Naive thymus-derived CD4-positive, alpha-beta T cell (primary cell): ENCODE measurements at places on chromosomes 2 and 18. TPM values are rescaled to one million over a fixed set of nuclear protein-coding genes. Genes with fewer than 3 reads are reported as not detected.

Gene OR6B2
- not detected in 2 replicates for total RNA-seq

Gene ANKRD30BL
- total RNA-seq: not detected

Gene CD8B
- total RNA-seq: 0.64 and 1.1 TPM in 2 replicates

Gene APCDD1
- total RNA-seq: not detected

GRCh38 chr2:29917781-29918180 is 3.6 kb downstream of the ALK start:
- H3K27me3 ChIP-seq: peaks cover 7% of the 10 kb centered on the region
- peaks cover 11% of the 10 kb centered on the region for H3K4me1 ChIP-seq
- no peak overlapping the region for H3K27ac ChIP-seq
- no peaks in the 10 kb centered on the region for H3K36me3 ChIP-seq
- DNase-seq: no peak

DNA sequence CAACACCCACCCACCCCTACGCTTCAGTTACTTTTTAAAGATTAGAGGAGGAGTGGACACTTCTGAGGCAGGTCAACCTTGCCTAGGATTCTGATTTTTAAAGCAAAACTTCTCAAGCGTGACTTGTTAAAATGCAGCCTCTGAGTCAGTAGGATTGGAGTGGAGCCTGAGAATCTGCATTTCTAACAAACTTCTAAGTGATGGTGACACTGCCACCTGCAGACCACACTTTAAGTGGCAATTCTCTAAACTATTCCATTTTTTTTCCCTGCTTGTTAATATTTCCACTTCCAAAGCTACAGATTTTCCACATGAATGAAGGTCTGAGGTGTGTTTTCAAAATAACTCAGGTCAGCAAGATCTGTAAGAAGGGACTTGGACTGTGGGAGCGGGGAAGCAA is 171.1 kb upstream of the CCDC150 start:
- no peaks in the 10 kb centered on the region for H3K36me3 ChIP-seq
- H3K27ac ChIP-seq: no peak overlapping the region
- H3K27me3 ChIP-seq: no peaks in the 10 kb centered on the region
- DNase-seq: no peak
- H3K4me1 ChIP-seq: no peaks in the 10 kb centered on the region

- no peak overlapping the region for H3K27ac ChIP-seq
- H3K36me3 ChIP-seq: no peaks in the 10 kb centered on the region
- no peaks in the 10 kb centered on the region for H3K27me3 ChIP-seq
- no peak for DNase-seq
- no peak overlapping the region for H3K4me3 ChIP-seq
- no peaks in the 10 kb centered on the region for H3K4me1 ChIP-seq
Observed at GRCh38 chr2:62475172-62476011, 30.6 kb downstream of the TMEM17 start.

DNA sequence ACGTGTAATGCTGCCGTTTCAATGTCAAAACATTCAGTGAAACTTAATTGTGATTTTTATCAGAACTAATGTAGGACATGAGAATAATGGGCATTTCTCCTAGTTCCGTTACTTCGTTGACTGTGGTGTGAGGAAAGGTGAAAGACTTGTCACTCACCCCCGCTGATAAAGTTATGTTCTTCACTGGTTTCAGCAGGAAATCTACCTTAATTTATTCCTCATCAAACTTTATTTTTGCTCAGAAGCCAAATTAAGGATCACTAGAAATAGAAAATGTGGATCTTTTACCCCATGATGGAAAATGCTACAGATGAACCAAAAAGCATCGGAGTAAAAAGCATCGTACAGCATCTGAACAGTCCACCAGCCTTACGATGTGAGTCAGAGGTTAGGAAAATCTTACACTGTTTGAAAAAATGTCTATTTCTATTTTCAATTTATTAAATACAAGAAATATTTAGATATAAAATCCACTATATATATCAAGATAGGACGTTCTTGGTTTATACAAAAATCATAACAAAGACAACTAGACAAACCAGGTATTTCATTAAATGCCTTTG is 1.0 kb upstream of the ROCK1 start:
- DNase-seq: no peak
- H3K4me3 ChIP-seq: peak overlapping the region; percentile 94
- H3K4me1 ChIP-seq: peaks cover 23% of the 10 kb centered on the region
- no peaks in the 10 kb centered on the region for H3K36me3 ChIP-seq

DNA sequence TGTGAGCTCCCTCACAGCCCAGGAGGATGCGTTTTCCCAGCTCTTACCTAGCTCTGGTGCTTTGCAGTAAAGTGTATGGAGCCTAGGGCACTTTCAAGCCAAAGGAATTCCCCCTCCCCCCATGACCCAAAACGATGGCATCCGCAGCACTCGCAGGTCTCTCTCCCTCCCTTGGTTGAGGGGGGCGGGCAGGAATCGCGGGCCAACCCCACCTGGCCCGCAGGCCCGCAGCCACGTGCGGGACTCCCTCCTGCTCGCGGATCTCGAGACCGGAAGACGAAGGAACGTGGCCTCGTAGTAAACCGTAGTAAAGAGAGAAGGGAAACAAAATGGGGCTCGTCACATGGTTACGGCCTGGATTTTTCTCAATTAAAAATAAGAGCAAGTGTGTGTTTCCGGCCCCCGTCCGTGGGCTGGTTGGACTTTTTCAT is 8.5 kb downstream of the IRS1 start:
- DNase-seq: no peak
- H3K4me1 ChIP-seq: peaks cover 8% of the 10 kb centered on the region
- H3K27me3 ChIP-seq: no peaks in the 10 kb centered on the region
- peak overlapping the region; percentile 97 for H3K27ac ChIP-seq
- H3K4me3 ChIP-seq: peak overlapping the region; percentile 79
- no peaks in the 10 kb centered on the region for H3K36me3 ChIP-seq

GRCh38 chr2:234745347-234745746 is 206.5 kb upstream of the SH3BP4 start:
- no peaks in the 10 kb centered on the region for H3K36me3 ChIP-seq
- H3K4me1 ChIP-seq: no peaks in the 10 kb centered on the region
- peaks cover 4% of the 10 kb centered on the region for H3K27me3 ChIP-seq
- H3K4me3 ChIP-seq: no peak overlapping the region
- H3K27ac ChIP-seq: no peak overlapping the region

GRCh38 chr2:226679389-226680065 is 120.1 kb downstream of the IRS1 start:
- no peaks in the 10 kb centered on the region for H3K27me3 ChIP-seq
- DNase-seq: no peak
- H3K4me1 ChIP-seq: no peaks in the 10 kb centered on the region
- no peak overlapping the region for H3K27ac ChIP-seq

DNA sequence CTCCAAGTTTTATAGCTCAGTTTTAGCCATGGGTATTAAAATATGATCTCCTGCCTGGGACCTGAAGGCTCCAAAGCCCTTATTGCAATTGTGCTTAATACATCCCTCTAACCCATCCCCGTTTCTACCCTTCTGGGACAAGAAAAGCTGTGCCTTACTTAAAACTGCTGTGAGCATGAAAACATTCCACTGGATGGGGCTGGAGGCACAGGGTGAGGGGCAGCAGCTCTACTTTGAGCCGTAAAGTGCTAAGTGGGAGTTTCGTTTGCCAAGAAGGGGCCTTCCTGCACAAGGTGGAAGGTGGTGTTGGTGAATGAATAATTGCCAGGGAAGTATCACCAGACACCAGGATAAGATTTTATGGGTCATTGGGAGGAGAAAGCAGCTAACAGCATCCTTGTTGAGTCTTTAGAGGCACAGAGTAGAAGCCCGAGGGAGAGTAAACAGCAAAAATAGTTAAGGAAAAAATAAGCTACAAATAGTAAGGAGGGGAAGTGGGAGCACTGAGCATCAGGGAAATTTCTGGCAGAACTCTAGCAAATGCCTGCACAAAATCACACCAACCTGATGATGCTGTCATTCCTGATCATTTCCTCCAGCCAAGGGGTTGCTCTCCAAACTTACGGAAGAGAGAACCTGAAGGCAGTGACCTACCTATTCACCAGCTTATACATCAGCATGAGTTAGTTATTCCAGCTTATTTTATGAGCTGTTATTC is 218.4 kb downstream of the MREG start:
- H3K4me1 ChIP-seq: no peaks in the 10 kb centered on the region
- H3K27ac ChIP-seq: no peak overlapping the region
- H3K27me3 ChIP-seq: no peaks in the 10 kb centered on the region
- no peak for DNase-seq
- H3K4me3 ChIP-seq: no peak overlapping the region

DNA sequence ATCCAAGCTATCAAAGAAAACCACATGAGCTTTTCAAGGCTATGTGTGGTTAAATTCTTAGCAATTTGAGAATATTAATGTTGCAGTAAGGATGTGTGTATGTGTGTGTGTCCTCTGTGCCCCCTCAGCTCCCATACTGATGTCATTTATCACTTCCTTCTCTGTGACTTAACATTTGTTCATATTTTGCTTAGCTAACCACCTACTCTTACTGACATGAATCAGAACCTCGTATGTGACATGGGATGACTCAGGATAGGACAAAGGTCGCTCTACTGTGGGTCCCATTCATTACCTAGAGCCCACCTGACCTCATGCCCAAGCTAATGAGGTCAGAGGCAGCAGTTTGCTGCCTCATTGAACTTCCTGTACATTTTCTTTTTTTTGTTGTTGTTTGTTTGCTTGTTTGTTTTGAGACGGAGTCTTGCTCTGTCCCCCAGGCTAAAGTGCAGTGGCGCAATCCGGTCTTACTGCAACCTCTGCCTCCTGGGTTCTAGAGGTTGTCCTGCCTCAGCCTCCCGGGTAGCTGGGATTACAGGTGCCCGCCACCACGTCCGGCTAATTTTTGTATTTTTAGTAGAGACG is 36.3 kb downstream of the MOGAT1 start:
- H3K27ac ChIP-seq: no peak overlapping the region
- no peak for DNase-seq
- no peaks in the 10 kb centered on the region for H3K36me3 ChIP-seq
- no peak overlapping the region for H3K4me3 ChIP-seq

- no peak for DNase-seq
- no peak overlapping the region for H3K4me3 ChIP-seq
- H3K4me1 ChIP-seq: no peaks in the 10 kb centered on the region
- no peaks in the 10 kb centered on the region for H3K36me3 ChIP-seq
Observed at GRCh38 chr2:128793404-128793803, 474.7 kb upstream of the HS6ST1 start.

DNA sequence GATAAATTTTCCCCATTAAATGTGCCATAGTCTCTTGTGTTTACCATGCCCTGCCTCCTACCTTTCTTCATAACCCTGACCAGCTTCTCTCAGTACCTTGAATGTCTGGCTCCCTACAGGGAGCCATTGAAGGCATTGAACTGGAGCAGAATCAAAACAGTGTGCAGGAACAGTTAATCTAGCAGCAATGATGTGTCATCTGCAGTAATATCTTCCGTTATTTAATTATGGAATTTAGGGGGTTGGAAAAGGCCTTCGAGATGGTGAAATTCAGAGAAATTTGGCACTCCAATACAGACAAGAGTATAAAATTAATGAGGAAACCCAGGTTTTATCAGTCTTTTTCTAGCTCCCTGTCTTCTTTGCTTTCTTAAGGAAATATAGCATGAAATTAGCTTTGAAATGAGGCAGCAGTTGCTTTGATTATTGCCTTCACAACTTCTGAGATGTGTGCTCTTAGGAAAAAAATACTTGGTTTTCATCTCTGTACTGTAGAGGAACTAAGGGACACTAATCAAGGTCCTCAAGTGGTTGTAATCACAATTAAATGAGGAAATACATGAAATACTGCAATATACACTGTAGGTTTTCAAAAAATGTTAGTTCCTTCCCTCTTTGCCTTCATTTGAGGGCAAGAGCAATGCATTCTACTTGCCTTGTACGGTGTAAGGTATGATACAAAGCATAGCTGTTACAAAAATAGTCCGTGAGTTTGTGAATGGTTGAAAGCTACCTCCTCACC is 369.1 kb downstream of the SETBP1 start:
- no peak overlapping the region for H3K27ac ChIP-seq
- H3K4me3 ChIP-seq: no peak overlapping the region
- no peaks in the 10 kb centered on the region for H3K27me3 ChIP-seq
- DNase-seq: no peak
- no peaks in the 10 kb centered on the region for H3K36me3 ChIP-seq
- no peaks in the 10 kb centered on the region for H3K4me1 ChIP-seq

DNA sequence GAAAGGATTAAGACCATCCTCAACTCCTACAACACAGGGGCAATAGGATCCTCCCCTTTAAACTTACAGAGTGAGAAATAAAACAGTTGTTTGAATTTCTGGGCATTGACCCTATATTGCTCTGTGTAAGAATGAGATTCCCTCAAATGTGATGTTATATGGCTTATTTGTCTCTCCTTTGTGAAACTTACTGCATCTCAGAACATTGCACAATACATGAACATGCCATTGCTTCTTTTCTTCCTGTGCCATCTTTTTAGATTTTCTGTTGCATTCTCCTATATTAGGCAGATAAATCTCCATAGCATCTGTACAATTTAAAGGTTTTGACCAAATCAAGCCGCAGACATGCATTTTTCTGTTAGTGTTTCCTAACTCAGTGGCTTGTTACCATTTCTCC is 941.9 kb upstream of the FANCL start:
- no peaks in the 10 kb centered on the region for H3K27me3 ChIP-seq
- no peak overlapping the region for H3K4me3 ChIP-seq
- no peaks in the 10 kb centered on the region for H3K36me3 ChIP-seq
- no peak for DNase-seq

- no peaks in the 10 kb centered on the region for H3K27me3 ChIP-seq
- H3K36me3 ChIP-seq: no peaks in the 10 kb centered on the region
- no peaks in the 10 kb centered on the region for H3K4me1 ChIP-seq
- DNase-seq: no peak
Observed at GRCh38 chr2:196441527-196441926, 198.0 kb upstream of the CCDC150 start.

GRCh38 chr2:26682155-26682554 is 10.4 kb upstream of the KCNK3 start:
- no peaks in the 10 kb centered on the region for H3K4me1 ChIP-seq
- no peaks in the 10 kb centered on the region for H3K36me3 ChIP-seq
- no peak for DNase-seq
